ENCODE measurements at places on chromosomes 5 and 9. TPM values are rescaled to one million over a fixed set of nuclear protein-coding genes. Genes with fewer than 3 reads are reported as not detected.

DNA sequence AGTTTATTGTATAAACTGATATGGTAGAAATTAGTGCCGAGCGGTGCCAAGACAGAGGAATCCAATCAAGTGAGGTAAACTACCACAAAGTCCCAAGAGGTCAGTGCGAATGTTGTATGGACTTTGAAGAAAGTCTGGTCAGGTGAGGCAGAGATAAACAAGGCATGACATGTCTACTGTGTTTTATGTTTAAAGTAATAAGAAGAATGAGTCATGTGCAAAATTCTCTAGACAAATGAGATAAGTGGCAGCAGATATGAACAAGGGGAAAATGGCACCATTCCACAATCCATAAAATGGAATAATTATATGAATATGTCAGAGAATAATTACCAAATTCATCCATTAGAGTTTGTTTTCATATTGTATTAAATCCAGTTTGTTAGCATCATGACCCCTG lies 364.1 kb upstream of the CCNH start:
- no peaks in the 10 kb centered on the region for H3K27me3 ChIP-seq
- no peak overlapping the region for H3K27ac ChIP-seq
- DNase-seq: no peak
- H3K4me3 ChIP-seq: no peak overlapping the region

- H3K4me3 ChIP-seq: no peak overlapping the region
- DNase-seq: no peak
- no peaks in the 10 kb centered on the region for H3K4me1 ChIP-seq
- H3K27ac ChIP-seq: no peak overlapping the region
- no peaks in the 10 kb centered on the region for H3K36me3 ChIP-seq
- peaks cover 7% of the 10 kb centered on the region for H3K27me3 ChIP-seq
Measured at GRCh38 chr9:133645021-133645765, 9.0 kb downstream of the DBH start.

DNA sequence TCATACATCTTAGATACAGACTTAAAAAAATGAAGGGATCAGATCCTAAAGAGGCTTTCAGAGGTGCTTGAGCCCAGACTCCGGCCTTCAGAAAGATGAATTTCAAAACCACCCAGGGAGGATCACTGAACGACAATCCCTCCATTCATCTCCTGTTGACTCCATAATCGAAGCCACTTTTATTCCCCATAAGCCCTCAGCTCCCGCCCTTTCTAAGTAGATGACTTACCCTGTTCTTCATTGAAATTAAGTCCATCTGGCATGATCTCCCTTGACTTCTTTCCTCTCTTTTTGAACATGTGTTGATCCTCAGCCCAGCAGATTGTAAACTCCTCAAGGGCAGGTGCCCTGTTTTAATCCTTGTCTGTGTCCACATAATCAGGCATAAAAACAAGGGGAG lies 50.8 kb upstream of the ASTN2 start:
- DNase-seq: no peak
- H3K4me3 ChIP-seq: no peak overlapping the region
- H3K27me3 ChIP-seq: no peaks in the 10 kb centered on the region
- no peaks in the 10 kb centered on the region for H3K36me3 ChIP-seq
- H3K27ac ChIP-seq: no peak overlapping the region
- H3K4me1 ChIP-seq: no peaks in the 10 kb centered on the region

- DNase-seq: no peak
- peaks cover 2% of the 10 kb centered on the region for H3K27me3 ChIP-seq
- H3K27ac ChIP-seq: no peak overlapping the region
- H3K36me3 ChIP-seq: no peaks in the 10 kb centered on the region
Measured at GRCh38 chr5:125005266-125005665, 258.8 kb upstream of the ZNF608 start.

- H3K27ac ChIP-seq: no peak overlapping the region
- DNase-seq: no peak
- H3K4me3 ChIP-seq: no peak overlapping the region
- no peaks in the 10 kb centered on the region for H3K36me3 ChIP-seq
- H3K4me1 ChIP-seq: no peaks in the 10 kb centered on the region
- peaks cover 9% of the 10 kb centered on the region for H3K27me3 ChIP-seq
Measured at GRCh38 chr9:92780206-92780605, 15.6 kb upstream of the BICD2 start.

DNA sequence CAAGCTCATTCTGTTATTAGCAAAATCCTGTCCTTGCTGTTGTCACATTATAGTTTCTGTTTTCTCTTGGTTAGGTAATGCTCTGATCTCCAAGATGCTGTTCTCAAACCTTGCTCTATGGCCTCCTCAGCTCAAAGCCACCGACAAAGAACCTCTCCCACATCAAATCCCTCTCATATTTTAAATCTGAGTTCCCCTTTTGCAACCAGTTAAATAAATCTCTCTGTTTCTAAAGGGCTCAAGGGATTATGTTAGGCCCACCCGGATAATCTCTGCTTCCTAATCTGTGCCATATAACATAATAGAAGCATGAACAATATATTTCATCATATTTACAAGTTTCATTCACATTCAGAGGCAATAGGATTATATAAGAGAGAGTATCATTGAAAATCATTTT lies 286.0 kb downstream of the CYLC2 start:
- H3K4me1 ChIP-seq: no peaks in the 10 kb centered on the region
- H3K4me3 ChIP-seq: no peak overlapping the region
- no peaks in the 10 kb centered on the region for H3K36me3 ChIP-seq
- H3K27me3 ChIP-seq: no peaks in the 10 kb centered on the region
- no peak overlapping the region for H3K27ac ChIP-seq

DNA sequence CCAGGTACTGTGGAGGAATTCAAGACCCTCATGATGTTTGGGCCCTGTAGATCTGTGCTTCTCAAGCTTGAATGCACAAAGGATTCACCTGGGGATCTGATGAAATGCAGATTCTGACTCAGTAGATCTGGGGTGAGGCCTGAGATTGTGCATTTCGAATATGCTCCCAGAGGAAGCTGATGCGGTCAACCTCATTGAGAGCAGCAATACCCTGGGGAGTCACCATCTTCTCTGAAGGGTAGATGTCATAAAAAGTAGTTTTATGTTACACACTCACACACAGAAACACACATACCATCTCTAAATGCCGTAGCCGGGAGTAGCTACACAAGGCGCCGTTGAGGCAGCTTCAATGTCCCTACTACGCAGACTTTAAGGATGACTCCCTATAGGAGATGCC lies 55.8 kb upstream of the CPEB4 start:
- peaks cover 3% of the 10 kb centered on the region for H3K27me3 ChIP-seq
- no peak overlapping the region for H3K4me3 ChIP-seq
- H3K4me1 ChIP-seq: no peaks in the 10 kb centered on the region
- no peak overlapping the region for H3K27ac ChIP-seq

GRCh38 chr9:106875529-106875928 lies 12.6 kb downstream of the ZNF462 start:
- DNase-seq: no peak
- no peaks in the 10 kb centered on the region for H3K36me3 ChIP-seq
- no peaks in the 10 kb centered on the region for H3K27me3 ChIP-seq
- no peak overlapping the region for H3K27ac ChIP-seq

DNA sequence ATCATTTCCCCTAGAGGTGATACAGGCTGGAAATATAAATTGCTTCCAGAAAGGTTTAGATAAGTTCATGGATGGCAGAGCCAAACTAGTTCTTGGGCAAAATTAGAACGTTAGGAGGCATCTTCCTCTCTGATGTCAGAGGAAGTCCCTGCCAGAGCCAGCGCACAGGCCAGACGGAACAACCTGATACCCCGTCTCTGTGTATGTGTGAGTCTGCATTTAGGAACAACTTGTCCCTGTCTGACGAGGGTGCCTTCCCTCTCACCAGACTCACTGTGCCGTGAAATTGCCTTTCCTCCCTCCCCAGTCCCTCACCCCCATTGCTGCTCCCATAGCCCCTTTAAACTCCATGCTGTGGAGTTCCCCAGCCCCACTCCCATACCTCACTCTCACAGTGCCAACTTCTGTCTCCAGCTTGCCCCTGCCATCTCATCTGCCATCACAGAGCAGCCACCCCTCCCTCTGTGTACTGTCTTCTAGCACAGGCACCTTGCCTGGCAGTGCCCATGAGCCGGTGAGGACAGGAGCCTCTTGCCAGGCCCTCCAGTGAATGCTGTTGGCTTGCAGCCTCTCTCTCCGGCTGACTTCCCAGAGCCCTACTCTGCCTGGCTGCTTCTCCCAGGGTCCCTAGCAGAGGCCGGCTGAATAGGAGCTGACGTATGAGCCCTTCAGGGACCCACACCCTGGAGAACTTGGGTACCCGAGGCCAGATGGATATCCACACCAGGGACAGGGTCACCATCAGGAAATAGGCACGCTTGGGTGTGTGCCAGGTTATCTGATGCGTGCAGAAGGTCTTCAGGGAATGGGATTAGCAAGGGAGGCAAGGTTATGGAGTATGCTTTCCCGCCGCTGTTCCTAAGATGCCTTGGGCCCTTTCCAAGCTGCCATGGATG lies 26.7 kb downstream of the UNC5A start:
- H3K36me3 ChIP-seq: no peaks in the 10 kb centered on the region
- H3K27me3 ChIP-seq: peaks cover 5% of the 10 kb centered on the region
- no peak overlapping the region for H3K4me3 ChIP-seq

DNA sequence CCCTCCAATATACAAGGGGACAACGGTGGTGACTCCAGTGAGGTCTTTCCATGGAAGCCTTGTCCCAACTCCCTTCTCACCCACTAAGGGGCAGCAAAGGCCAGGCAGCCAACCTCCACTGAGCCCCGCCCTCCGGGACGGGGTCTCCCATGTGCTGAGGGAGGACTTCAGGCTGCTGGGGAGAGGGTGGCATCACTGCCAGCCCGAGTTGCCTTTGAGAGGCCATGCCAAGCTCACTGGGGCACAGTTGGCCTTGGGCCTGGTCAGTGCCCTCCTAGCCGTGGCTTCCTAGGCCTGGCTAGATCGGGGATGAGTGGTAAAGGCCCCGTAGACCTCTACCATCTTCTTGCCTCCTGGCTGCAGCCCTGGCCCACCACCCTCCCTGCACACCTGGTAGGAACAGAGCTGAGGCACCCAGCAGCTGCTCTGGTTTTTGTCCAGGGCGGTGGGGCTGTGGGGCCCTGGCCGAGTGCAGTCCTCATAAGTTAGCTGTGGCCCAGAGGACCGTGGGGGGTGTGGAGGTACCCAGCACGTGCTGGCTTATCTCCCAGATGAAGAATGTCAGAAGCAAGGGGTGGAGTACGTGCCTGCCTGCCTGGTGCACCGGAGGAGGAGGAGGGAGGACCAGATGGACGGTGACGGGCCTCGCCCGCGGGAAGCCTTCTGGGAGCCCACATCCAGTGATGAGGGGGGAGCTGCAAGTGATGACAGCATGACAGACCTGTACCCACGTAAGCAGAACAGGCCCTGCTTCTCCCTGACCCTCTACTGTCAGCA lies 3.2 kb downstream of the SURF2 start:
- H3K4me1 ChIP-seq: peaks cover 37% of the 10 kb centered on the region
- no peak overlapping the region for H3K4me3 ChIP-seq
- H3K36me3 ChIP-seq: peaks cover 14% of the 10 kb centered on the region
- H3K27me3 ChIP-seq: peaks cover 9% of the 10 kb centered on the region
- H3K27ac ChIP-seq: peak overlapping the region; percentile 72

- no peaks in the 10 kb centered on the region for H3K36me3 ChIP-seq
- DNase-seq: no peak
- no peak overlapping the region for H3K4me3 ChIP-seq
- no peaks in the 10 kb centered on the region for H3K4me1 ChIP-seq
- no peaks in the 10 kb centered on the region for H3K27me3 ChIP-seq
- H3K27ac ChIP-seq: no peak overlapping the region
Measured at GRCh38 chr5:59746241-59746765, 147.2 kb downstream of the PDE4D start.

DNA sequence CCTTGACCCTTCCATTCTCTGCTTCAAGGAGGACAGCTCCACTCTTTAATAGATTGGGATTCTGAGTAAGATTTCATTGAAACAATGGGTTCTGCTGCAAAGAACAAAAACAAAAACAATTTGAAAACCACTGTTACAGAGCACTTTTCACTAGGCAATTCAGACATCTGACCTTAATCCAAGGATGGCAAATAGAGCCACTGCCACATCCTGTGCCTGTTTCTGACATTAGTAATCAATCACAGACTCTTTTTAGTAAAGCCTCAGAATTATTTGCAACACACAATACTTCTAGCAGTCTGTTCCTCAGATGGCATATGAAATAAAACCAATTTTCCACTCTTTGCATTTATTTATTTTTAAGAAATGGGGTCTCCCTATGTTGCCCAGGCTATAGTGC lies 37.8 kb upstream of the NDFIP1 start:
- peaks cover 9% of the 10 kb centered on the region for H3K27me3 ChIP-seq
- no peak for DNase-seq
- no peak overlapping the region for H3K4me3 ChIP-seq
- H3K27ac ChIP-seq: no peak overlapping the region
- H3K36me3 ChIP-seq: no peaks in the 10 kb centered on the region
- H3K4me1 ChIP-seq: no peaks in the 10 kb centered on the region

DNA sequence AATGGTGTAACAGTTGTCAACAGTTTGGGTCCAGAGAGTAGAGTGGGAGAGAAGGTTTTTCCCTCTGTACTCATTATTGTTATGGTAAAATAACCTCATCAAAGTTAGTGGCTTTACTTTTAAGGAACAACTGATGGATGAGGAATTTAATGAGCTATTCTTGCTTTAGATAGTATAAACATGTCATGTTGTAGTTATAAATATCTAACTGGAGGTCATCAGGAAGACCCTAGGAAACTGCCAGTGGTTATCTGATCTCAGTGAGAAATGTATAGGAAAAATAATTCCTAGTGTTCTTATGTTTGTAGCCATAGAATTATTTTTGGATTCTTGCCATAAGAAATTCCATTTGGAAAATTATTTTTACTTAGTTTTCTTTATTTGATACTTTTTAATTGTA lies 4.1 kb downstream of the ERCC6L2 start:
- H3K4me1 ChIP-seq: peaks cover 13% of the 10 kb centered on the region
- no peak overlapping the region for H3K4me3 ChIP-seq
- peaks cover 17% of the 10 kb centered on the region for H3K27me3 ChIP-seq
- no peak for DNase-seq
- peaks cover 11% of the 10 kb centered on the region for H3K36me3 ChIP-seq
- no peak overlapping the region for H3K27ac ChIP-seq

DNA sequence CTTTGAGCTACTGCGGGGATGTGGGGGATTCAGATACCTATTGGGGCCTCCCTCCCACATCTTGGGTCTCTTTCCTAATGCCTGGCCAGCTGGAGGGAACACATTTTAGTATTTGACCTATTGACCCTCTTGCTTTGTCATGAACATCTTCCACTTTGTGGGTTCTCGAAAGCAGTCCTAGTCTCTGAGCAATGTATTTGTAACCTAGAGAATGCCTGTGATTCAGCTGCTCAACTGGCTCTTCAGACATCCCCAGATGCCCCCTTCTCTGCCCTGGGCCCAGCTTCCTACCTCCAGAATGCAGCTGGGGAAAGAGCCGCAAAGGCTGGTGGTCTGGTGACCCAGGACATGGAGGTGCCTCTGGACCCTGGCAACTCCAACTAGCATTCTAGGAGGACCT lies 32.2 kb downstream of the APTX start:
- H3K36me3 ChIP-seq: peaks cover 17% of the 10 kb centered on the region
- H3K4me1 ChIP-seq: peaks cover 1% of the 10 kb centered on the region
- H3K27me3 ChIP-seq: no peaks in the 10 kb centered on the region
- DNase-seq: no peak

GRCh38 chr5:93340881-93341280 lies 240.1 kb downstream of the NR2F1-AS1 start:
- H3K4me3 ChIP-seq: no peak overlapping the region
- H3K27me3 ChIP-seq: no peaks in the 10 kb centered on the region
- H3K36me3 ChIP-seq: no peaks in the 10 kb centered on the region
- DNase-seq: no peak
- no peaks in the 10 kb centered on the region for H3K4me1 ChIP-seq

GRCh38 chr5:75611311-75612225 lies at the start of gene ANKDD1B:
TSS of gene ANKDD1B (plus strand) at chr5:75611453. CDS start at chr5:75611635, 182 bp downstream.
- peaks cover 4% of the 10 kb centered on the region for H3K4me1 ChIP-seq
- no peaks in the 10 kb centered on the region for H3K27me3 ChIP-seq
- H3K4me3 ChIP-seq: peak within 1 kb of the TSS; percentile 10
- no peak for DNase-seq
- H3K36me3 ChIP-seq: peaks cover 5% of the 10 kb centered on the region

The FBLL1 gene
- not detected for polyA plus RNA-seq

The PCDHGA1 gene
- polyA plus RNA-seq: not detected

The UNC5A gene
- polyA plus RNA-seq: not detected

The PHF24 gene
- polyA plus RNA-seq: not detected

Data from immature natural killer cell (primary cell).